Spinal cord (tissue), 10 donors: ENCODE measurements at places on chromosomes 11 and 22.
A peak's percentile ranks its signal among the peaks of the same experiment; 100 is the strongest.

GRCh38 chr11:126669416-126669815 lies 313.9 kb downstream of the ST3GAL4 start:
- no peak overlapping the region for H3K27ac ChIP-seq
- no peak for DNase-seq
- H3K36me3 ChIP-seq = no peaks in the 10 kb centered on the region
- no peak overlapping the region for H3K4me3 ChIP-seq
- no peaks in the 10 kb centered on the region for H3K27me3 ChIP-seq

DNA sequence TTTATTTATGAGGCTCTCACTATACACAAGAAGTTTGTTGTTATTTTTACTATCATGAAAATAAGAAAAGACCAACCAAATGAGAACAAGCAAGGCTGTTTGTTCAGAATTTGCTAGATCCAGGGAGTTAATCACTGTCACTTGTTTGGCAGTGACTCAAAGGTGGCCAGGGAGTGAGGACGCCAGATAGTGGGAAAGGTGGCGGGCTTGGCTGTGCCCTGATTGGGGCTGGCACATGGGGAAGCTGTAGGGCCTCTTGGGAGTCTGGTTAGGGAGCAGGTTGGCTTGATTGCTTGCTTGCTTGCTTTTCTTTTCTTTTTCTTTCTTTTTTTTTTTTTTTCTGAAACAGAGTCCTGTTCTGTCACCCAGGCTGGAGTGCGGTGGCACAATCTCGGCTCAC lies 53.1 kb upstream of the SLC22A12 start:
- no peaks in the 10 kb centered on the region for H3K36me3 ChIP-seq
- DNase-seq = no peak
- no peaks in the 10 kb centered on the region for H3K27me3 ChIP-seq
- H3K27ac ChIP-seq = no peak overlapping the region
- peaks cover 24% of the 10 kb centered on the region for H3K4me1 ChIP-seq
- H3K4me3 ChIP-seq = no peak overlapping the region

DNA sequence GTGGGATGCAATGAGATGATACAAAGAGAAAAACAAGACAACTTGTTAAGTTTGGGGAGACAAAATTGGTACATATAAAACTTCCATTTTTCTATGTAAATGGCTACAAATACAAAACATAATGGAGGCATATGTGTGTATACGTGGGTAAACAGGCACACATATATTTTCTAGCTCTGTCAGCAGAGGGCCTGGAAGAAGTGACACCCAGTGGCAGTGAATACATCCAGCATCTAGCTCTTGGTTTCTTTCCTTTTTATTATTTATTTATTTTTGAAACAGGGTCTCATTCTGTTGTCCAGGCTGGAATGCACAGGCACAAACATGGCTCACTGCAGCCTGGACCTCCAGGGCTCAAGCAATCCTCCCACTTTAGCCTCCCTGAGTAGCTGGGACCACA lies 5.0 kb upstream of the RASL10A start:
- DNase-seq = no peak
- H3K4me3 ChIP-seq = no peak overlapping the region
- H3K4me1 ChIP-seq = peaks cover 15% of the 10 kb centered on the region
- no peak overlapping the region for H3K27ac ChIP-seq
- H3K36me3 ChIP-seq = no peaks in the 10 kb centered on the region
- peaks cover 14% of the 10 kb centered on the region for H3K27me3 ChIP-seq

DNA sequence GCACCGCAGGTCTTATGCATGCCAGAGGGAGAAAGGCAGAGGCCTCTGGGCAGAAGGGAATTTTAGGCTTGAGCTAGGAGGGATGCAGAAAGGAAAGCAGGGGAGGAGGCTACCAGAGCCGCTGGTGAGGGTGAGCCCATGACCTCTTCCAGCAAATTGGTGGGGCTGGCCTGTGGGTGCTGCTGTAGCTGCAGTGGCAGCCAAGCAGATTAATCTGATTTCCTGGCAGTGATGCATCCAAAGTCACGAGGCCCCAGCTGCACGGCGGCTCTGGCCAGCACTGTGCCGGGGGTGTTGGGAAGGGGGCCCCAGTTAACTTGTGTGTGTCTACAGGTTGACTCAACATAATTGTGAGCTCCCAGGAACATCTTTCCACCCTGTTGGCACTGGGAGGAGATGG lies 41.4 kb upstream of the B3GAT1 start:
- DNase-seq = no peak
- H3K4me3 ChIP-seq = no peak overlapping the region
- no peaks in the 10 kb centered on the region for H3K27me3 ChIP-seq
- H3K36me3 ChIP-seq = no peaks in the 10 kb centered on the region

DNA sequence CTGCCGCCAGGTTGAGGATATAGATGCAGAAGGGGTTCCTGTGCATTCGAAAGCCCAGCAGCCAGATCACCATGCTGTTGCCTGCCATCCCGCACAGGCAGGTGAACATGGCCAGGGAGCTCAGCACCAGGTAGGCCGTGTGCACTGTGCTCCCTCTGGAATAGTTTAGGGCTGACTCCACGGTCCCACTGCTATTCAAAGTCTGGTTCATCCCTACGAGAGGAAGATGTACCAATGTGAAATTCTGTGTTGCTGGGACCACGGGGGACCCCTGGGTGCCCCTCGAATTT lies at the start of gene MRGPRD:
MRGPRD (minus strand) TSS at position 211 of the 290 bp plus-strand sequence; CDS start at position 211, 0 bp downstream.
- no peaks in the 10 kb centered on the region for H3K36me3 ChIP-seq
- H3K27me3 ChIP-seq = no peaks in the 10 kb centered on the region
- no peak within 1 kb of the TSS for H3K4me3 ChIP-seq
- H3K27ac ChIP-seq = no peak within 1 kb of the TSS
- DNase-seq = no peak
- H3K4me1 ChIP-seq = peaks cover 17% of the 10 kb centered on the region

DNA sequence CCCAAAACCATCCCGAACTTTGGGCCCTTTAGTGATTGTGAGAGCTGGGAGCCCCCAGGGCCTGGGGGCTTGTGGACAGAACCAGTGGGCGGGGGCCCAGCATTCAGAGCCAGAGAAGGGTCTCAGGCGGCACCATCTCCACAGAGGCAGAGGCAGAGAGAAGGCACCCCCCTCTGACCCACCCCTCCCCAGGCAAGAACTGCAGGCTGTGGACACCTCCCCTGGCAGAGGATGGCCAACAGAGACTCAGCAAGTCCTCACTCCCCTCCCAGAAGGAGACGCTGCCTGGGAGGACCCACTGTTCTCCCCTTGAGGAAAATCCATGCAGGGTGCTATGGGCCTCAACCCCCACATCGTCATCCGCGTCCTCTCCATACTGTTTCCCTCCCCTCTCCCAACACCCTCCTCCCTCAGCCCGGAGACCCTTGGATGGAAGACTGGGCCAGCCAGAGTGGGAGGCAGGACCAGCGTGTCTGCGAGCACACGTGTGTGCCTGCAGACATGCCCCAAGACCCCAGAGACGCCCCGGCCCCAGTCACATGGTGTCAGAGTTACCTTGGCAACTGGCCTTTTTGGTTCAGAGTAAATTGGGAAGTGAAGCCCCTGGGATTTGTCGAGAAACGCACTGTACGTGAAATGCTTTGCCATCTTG lies 42.6 kb downstream of the KCNC1 start:
- no peak for DNase-seq
- H3K36me3 ChIP-seq = peaks cover 60% of the 10 kb centered on the region
- H3K27ac ChIP-seq = no peak overlapping the region
- no peaks in the 10 kb centered on the region for H3K27me3 ChIP-seq
- peaks cover 33% of the 10 kb centered on the region for H3K4me1 ChIP-seq
- no peak overlapping the region for H3K4me3 ChIP-seq

DNA sequence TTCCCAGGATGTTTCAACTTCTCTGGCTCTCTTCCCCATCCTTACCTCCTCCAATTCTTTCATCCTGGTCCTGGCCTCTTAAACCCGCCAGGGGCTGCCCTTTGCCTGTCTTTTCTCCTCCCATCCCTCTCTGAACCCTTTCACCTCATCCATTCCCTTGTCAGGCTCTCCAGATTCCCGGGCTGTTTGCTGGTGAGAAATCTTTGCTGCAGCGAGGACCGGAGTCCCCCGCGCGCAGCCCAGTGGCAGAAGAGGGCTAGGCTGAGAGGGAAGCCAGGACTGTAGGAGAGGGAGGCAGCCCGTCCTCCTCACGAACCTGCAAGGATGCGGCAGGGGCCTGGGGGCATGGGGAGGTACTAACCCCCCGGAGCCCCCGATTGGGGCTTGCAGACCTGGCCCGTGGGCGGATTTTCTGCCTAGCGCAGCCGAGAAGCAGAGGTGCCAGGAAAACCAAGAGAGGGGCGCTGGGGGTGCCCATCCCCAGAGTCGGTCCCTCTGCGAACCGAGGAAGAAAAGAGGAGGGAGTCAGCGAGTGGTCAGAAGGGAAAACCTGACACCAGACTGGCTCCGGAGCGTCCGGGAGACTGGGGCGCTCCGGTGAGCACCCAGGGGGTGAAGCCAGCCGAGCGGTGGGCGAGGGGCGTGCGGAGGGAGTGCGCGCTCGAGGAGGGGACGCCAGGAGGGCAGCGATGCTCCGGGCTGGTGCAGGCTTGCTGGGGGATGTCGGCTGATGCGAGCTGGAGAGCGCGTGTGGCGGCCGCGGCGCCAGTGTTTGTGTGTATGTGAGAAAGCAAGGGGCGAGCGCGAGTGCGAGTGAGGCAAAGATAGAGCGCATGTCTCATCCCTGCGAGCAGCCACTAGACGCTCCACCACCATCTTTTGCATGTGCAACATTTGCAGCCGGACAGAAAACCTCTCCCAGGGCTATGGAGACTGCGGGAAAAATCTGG lies at the start of gene GRIA4:
GRIA4 (plus strand) TSS at position 242 of the 950 bp plus-strand sequence. CDS start 925 bp downstream, outside the sequence.
- H3K27me3 ChIP-seq = peaks cover 2% of the 10 kb centered on the region
- H3K36me3 ChIP-seq = no peaks in the 10 kb centered on the region
- H3K4me1 ChIP-seq = peaks cover 15% of the 10 kb centered on the region
- H3K27ac ChIP-seq = peak within 1 kb of the TSS; percentile 90
- peak; percentile 62 for DNase-seq

- no peak overlapping the region for H3K4me3 ChIP-seq
- H3K36me3 ChIP-seq = no peaks in the 10 kb centered on the region
- H3K27me3 ChIP-seq = no peaks in the 10 kb centered on the region
- H3K27ac ChIP-seq = no peak overlapping the region
Observed at GRCh38 chr11:20739107-20739506, 69.7 kb downstream of the NELL1 start.

- no peaks in the 10 kb centered on the region for H3K27me3 ChIP-seq
- no peak overlapping the region for H3K4me3 ChIP-seq
- DNase-seq = no peak
- H3K4me1 ChIP-seq = peaks cover 55% of the 10 kb centered on the region
Observed at GRCh38 chr11:64119700-64120099, 46.2 kb downstream of the MACROD1 start.

- DNase-seq = no peak
- H3K27me3 ChIP-seq = no peaks in the 10 kb centered on the region
- H3K36me3 ChIP-seq = peaks cover 2% of the 10 kb centered on the region
- H3K4me1 ChIP-seq = peaks cover 14% of the 10 kb centered on the region
- H3K4me3 ChIP-seq = no peak overlapping the region
Observed at GRCh38 chr22:46956498-46957215, 194.2 kb downstream of the TBC1D22A start.

GRCh38 chr22:46070215-46070802 lies 80.0 kb upstream of the PPARA start:
- peaks cover 49% of the 10 kb centered on the region for H3K4me1 ChIP-seq
- H3K36me3 ChIP-seq = peaks cover 18% of the 10 kb centered on the region
- peak overlapping the region; percentile 73 for H3K4me3 ChIP-seq
- H3K27ac ChIP-seq = peak overlapping the region; percentile 99
- DNase-seq = no peak

DNA sequence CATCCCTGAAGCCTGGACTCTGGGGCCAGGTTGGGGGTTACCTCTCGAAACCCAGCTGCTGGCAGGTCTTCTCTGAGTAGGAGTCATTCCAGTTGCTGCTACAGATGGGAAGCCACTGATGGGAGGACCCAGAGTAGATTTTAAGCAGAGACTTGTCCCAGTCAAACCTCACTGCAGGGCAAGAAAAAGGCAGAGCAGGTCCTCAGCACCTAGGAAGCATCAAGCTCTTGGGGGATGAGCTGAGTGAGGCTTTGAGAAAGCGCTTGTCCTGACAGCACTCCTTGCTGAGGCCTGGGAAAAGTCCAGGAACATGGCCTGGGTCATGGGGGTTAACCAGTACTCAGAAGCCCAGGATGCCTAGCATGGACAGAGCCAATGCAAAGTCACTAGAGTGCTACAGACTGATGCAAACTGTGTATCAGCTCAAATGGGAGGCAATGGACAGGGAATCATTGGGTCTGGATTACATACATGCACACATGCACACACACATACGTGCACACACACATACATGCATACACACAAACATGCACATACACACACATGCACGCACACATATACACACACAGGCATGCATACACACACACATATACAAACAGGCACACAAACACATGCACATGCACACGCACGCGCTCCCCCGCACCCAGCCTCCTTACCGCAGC lies 15.3 kb downstream of the TMPRSS13 start:
- H3K27ac ChIP-seq = no peak overlapping the region
- H3K4me1 ChIP-seq = peaks cover 14% of the 10 kb centered on the region
- H3K27me3 ChIP-seq = no peaks in the 10 kb centered on the region
- no peak for DNase-seq
- no peaks in the 10 kb centered on the region for H3K36me3 ChIP-seq

DNA sequence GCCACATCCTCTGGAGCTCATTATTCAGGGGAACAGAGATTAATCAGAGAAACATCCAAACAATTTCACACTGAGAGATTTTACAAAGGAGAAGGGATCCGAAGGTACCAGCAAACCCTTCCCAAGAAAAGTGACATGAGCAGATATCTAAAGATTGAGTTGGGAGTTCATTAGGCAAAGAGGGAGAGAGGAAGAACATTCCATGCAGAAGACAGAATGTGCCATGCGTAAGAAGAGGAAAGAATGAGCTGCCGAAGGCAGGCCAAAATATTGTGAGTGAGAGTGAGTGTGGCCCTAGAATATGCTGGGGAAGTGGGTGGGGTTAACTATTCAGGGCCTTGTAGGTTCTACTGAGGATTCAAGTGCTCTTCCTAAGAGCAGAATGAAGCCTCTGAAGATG lies 50.0 kb upstream of the LYVE1 start:
- peaks cover 2% of the 10 kb centered on the region for H3K4me1 ChIP-seq
- H3K4me3 ChIP-seq = no peak overlapping the region
- H3K27ac ChIP-seq = no peak overlapping the region
- H3K27me3 ChIP-seq = no peaks in the 10 kb centered on the region

DNA sequence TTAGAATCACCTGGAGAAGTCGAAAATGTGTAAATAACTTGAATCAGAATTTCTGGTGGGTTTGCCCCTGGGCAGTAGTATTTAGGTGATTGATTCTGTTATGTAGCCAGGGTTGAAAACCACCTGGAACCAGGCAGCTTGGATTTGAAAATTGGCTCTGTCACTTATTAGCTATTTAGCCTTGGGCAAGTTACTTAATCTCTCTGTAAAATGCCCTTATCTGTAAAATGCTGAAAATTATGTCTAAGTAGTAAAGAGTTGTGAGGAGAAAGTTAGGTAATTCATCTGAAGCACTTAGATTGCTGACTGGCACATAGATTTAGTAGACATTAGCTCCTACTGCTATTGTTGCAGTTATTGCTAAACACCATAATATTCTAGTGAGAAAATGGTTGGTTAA lies 49.3 kb downstream of the PPME1 start:
- no peak for DNase-seq
- H3K36me3 ChIP-seq = peaks cover 3% of the 10 kb centered on the region
- no peaks in the 10 kb centered on the region for H3K4me1 ChIP-seq
- no peaks in the 10 kb centered on the region for H3K27me3 ChIP-seq
